Activated CD8-positive, alpha-beta memory T cell treated with anti-CD3 and anti-CD28 coated beads for 1 hour (primary cell): ENCODE measurements at places on chromosomes 1 and 21.

DNA sequence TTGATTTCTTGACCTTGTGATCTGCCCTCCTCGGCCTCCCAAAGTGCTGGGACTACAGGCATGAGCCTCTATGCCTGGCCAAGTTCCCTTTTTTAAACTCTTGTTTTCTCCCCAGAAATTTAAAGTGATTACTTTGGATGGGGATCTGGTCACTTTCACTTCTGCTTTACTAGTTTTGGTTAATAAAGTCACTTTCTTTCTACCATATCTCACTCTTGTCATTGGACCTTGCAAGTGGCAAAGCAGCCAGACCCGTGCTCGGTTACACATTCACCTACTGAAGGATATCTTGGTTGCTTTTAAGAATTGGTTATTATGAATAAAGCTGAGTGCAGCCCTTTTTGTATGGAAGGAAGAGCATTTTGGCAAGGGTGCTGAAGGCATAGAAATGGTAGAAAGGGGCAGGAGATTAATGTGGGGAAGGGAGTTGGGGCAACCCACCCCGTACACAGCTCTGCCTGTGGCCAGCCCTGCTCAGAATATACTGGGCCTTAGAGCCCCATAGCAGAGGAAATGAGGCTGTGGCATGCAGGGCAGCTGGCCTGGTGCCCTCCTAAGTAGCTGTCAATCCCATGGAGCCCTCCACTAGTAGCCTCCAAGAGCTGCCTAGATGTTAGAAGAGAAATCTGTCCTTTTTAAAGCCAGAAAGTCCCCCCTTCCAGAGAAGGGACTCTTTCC is 40.7 kb downstream of the CD2 start:
- DNase-seq, result no peak

DNA sequence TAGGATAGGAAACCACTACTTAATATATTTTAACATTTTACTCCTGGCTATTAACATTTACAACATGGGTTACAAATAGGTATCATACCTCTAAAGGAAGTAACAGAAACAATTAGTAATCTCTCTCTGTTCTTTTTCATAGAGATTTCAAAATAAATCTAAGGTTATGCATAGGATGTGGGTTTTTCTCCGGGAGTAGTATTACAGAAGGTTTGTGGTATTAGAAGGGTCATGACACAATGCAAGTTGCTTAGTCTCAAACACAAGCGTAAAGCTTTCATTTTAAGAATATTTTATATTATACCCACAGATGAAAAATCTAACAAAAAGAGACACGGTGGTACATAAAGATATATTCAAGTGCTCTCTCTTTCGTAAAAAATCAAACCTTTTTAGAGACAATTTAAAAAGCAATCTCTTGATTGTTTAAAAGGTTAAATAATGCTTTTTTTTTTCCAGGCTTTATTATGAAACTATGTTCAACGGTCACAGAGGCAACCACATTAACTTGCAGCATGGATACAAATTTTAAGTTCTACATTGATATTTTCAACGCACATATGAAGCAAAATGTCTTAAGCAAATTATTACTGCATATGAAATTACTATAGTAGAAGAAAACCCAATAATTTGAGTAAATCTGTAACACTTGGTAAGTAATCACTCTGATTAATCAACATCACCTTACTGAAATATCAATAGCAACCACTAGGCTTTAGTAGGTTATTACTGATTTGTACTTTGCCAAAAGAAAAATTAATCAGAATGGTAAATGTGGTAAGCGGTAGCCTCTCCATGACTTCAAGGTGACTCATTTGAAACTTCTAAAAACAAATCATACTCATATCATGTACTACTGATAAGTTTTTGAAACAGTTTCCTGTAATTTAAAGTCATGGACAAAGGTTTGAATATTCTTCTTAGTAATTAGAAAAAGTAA is 97.4 kb upstream of the GFI1 start:
- DNase-seq, result no peak

DNA sequence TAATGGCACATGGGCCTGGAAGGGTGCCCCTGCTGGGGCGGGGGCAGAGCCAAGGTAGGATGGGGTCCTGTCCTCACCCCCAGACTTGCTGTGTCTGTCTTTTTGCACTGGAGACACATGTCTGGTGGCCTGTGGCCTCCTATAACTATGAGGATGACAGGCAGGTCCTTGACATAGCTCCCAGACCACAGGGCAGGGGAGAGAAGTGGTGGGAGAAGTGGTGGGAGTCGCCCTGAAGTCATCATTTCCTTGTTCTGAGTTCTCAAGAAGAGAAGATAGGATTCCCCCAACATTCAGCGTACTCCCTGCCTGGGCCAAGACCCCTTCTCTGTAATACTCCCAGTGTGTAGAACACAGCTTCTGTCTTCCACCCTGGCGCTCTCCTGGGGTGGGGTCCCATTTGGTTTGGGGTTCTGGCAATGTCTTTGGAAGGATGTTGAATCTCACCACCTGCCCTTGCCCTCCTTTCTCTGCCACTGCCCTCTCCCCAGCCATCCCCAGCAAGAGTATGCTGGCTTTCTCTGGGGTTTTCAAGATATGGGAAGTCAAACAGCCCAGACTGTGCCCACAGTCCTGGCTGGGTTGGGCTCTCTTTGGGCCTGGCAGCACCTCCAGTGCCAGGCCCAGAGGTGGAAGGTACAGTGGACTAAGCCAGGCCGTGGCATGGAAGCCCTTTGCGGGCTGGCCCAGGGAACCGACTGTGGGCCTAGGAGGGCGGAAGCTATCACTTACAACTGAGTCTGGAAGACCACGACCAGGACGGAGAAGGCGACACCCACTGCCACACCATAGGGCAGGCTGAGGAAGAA is 19.4 kb downstream of the SLC26A9 start:
- no peak for DNase-seq

GRCh38 chr1:38293567-38293966 is 247.0 kb upstream of the POU3F1 start:
- DNase-seq, result no peak

DNA sequence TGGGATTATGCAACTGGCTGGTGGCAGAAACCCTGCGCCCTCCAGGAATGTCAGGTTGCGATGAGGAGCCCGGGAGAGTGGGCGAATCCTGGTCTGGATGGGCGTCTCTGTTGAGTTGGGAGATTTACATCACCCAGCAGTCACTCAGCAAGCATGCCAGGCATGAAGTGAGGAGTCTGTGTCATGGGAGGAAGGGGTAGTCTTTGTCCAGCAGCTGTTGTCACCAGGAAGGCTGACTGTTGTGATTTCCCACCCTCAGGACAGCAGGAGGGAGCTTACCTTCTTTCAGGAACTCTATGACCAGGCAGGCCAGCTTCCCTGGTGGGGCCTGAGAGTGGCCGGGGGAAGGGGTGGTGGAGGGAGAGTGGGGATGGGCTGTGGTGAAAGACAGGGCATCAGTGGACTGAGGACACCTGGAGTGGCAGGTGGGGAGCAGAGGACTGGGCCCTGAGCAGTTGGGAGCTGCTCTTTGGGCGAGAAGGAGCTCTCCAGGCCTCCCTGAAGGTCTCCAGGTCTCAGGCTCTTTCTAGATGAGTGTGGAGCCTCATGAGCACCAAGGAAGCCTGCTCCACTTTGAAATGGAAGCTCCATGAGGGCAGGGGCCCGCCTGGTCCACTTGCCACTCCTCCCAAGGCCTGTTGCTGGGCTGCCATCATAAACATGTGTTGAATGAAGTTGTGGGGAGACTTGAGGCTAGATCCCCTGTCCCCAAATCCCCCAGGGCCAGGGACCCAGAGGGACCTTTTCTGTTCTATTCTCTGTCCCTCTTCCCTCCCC is 21.3 kb upstream of the PKP1 start:
- no peak for DNase-seq

DNA sequence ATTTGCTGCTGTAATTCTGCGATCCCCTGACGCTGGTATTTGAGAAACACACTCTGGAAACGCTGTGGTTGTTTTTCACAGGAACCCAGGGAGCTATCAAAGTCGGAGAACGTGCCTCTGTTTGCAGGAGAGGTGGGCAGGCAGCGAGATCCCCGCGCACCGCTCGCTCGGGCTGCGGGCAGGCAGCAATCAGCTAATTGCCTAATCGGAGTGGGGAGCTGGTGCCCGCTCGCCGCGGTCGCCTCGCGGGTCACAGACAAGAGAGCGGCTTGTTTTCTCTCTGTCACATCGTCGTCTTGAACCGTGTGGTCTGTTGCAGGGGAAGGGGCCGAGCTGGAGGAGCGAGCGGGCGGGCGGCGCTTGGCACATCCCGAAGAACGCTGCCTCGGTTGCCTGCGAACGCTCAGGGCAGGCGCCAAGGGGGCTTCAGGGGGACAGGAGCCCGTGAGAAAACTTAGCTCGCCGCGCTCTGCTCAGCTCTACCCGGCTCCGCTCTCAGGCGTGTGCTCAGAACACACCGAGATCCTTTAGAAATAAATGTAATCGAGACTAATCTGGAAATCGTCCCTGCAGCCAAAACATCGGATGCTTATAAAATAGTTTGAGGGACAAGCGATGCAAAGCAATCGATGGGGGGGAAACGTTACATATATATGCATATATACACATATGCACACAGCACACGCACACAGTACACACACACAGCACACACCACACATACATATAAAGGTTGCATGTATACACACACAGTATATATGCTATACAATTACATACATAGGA is 93.6 kb upstream of the SMYD2 start:
- DNase-seq, result no peak

- DNase-seq, result no peak
Measured at GRCh38 chr1:10640843-10641553, 155.4 kb downstream of the CASZ1 start.

- no peak for DNase-seq
Measured at GRCh38 chr1:164296172-164296571, 262.8 kb upstream of the PBX1 start.

DNA sequence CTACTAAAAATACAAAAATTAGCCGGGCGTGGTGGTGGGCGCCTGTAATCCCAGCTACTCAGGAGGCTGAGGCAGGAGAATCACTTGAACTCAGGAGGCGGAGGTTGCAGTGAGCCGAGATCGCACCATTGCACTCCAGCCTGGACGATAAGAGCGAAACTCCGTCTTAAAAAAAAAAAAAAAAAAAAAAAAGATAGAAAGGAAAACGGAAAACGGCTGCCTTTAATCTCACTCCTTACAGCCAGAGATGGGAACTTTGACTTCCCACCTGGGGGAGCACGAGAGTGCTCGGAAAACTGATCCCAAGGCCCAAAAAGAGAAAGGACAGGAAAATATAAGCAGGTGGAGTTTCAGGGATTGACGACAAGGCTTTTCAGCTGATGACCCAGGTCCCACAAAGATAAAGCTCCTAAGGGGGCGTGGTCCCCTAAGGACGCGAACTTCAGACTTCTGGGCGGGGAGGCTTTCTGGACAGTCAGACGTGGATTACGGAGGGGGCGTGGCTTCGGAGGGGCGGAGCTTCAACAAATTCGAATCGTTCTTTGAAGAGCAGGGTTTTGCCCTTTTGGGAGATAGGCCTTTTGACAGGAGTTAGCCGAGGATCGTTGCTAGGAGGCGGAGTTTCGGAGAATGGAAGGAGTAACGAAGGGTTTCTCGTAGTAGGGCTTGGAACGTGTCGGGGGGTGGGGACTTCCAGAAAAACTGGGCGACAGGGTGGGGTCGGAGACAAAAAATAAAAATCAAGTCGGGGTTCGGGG is 958 bp upstream of the CKS1B start:
- peak; percentile 83 for DNase-seq

GRCh38 chr1:112033439-112034120 is 44.1 kb upstream of the KCND3 start:
- no peak for DNase-seq

DNA sequence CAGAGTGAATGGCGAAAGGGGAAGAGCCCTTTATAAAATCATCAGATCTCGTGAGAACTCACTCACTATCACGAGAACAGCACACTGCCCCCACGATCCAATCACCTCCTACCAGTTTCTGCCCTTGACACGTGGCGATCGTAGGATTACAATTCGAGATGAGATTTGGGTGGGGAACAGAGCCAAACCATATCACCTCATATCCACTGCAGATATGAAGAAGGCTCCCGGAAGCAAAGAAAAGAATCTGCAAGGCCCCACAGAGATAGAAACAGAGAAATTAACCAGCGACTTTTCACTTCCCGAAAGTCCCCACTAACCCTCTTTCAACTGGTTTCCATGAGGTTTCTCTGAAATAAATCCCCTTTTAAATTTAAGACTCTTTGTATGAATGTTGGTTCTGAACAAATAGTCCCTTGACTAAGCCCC is 86.2 kb upstream of the IRF2BP2 start:
- no peak for DNase-seq

GRCh38 chr1:62573675-62574074 is 23.6 kb upstream of the ANGPTL3 start:
- DNase-seq, result no peak

GRCh38 chr1:51768971-51769588 is 109.4 kb downstream of the NRDC start:
- no peak for DNase-seq

GRCh38 chr1:24120965-24121364 is 9.0 kb upstream of the MYOM3 start:
- no peak for DNase-seq

DNA sequence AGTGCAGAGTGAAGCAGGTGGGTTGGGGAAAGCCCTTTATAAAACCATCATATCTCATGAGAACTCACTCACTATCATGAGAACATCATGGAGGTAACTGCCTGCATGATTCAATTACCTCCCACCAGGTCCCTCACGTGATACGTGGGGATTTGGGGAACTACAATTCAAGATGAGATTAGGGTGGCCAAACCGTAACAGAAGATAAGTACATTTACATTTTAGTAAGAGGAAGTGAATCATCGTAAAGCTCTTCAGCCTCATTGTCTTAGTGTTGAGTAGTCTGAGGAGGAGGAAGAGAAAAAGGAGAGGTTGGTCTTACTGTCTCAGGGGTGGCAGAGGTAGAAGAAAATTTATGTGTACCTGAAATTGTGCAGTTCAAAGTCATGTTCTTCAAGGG is 1053.4 kb upstream of the ADGRL4 start:
- DNase-seq, result no peak

DNA sequence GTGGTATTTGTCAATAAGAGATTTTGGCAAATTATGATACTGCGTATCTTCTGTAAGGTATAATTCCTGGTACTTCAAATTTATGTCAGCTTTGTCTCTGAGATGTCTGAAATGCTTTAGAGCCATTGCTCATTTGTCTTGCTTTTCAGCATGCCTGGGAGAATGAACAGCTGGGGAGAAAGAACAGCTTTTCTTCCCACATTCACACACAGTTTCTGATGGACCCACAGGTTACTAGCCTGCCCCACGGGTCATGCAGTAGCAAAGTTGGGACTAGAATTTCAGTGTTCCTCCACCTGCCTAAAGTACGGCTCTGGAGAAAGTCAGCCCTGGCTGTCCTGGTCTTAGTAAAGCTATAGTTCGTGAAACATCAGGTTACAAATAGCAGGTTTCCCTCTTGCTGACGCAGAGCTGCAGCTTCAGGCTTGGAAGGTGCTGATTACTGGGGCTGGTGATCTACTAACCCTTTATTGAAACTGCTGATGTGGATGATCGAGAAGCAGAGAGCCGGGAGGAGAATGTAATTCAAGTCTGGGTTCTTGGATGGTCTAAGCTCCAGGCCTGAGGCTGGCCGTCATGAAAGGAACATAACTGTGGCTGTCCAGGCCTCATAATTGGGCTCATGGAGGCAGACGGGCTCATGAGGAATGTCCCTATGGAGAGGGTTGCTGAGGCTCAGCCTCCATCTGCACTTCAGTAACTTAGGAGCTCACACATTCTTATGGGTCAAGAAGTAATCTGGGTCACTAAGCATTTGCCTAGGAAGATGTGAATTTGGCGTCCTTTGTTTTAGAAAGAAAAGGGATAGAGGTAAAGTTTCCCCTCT is 12.4 kb downstream of the GALNT2 start:
- DNase-seq, result no peak
